ENCODE measurements at places on chromosomes 13 and 19. TPM values are rescaled to one million over a fixed set of nuclear protein-coding genes. Genes with fewer than 3 reads are reported as not detected.

- H3K4me1 ChIP-seq, result no peaks in the 10 kb centered on the region
- H3K27me3 ChIP-seq, result no peaks in the 10 kb centered on the region
- no peak overlapping the region for H3K4me3 ChIP-seq
- peaks cover 37% of the 10 kb centered on the region for H3K36me3 ChIP-seq
These were observed 15.7 kb downstream of the PNPLA6 start for GRCh38 chr19:7550987-7551761.

DNA sequence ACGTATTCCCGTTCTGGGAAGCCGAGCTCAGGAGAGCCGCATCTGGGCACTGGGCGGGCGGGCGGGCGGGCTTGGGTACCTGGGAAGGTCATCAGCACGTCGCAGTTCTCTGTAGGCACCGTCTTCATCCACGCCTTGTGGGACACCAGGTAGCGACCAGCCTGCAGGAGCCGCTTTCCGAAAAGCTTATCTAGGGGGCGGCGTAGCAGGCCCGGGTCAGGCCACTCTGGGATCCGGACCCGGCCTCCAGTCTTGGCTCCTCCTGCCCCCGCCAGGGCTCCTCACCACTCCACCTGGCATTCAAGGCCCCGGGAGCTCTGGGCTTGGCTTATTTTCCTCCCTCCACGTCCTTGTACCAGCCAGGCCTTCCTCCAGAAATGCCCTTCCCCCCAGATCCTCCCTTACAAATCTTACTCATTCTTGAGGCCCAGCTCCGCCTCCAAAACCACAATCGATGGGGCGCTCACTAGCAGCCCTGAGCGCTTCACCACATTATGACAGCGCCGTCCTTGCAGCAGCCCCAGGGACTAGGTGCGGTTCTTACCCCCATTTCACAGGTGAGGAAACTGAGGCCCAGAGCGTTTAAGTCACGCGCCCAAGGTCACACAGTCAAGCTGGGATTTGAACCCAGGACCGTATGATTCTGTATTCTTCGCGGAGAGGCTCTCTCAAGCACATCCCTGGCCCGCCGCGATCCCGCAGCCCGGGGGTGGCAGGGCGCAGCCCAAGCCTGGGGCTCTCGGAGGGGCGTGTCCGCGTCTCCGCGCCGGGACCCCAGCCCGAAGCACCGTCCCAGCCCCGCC is 843 bp downstream of the ANO8 start:
- H3K27ac ChIP-seq, result peak overlapping the region; percentile 19
- H3K27me3 ChIP-seq, result no peaks in the 10 kb centered on the region
- H3K36me3 ChIP-seq, result peaks cover 2% of the 10 kb centered on the region
- peak; percentile 63 for DNase-seq
- H3K4me1 ChIP-seq, result peaks cover 67% of the 10 kb centered on the region
- peak overlapping the region; percentile 58 for H3K4me3 ChIP-seq

GRCh38 chr19:16191216-16191908 is 6.2 kb downstream of the FAM32A start:
- H3K4me3 ChIP-seq, result no peak overlapping the region
- H3K27ac ChIP-seq, result no peak overlapping the region
- no peaks in the 10 kb centered on the region for H3K27me3 ChIP-seq

GRCh38 chr13:46160471-46161066 is 21.4 kb downstream of the LCP1 start:
- H3K4me1 ChIP-seq, result peaks cover 32% of the 10 kb centered on the region
- peak; percentile 51 for DNase-seq
- peaks cover 53% of the 10 kb centered on the region for H3K36me3 ChIP-seq

The RFPL4AL1 gene
- not detected for total RNA-seq

The GPR12 gene
- total RNA-seq, result not detected

The NAXD gene
- 17.4 TPM for total RNA-seq

Data from CD4-positive, alpha-beta T cell (primary cell).